Astrocyte (in vitro differentiated cells and primary cell): ENCODE measurements at places on chromosomes 13 and 19. TPM values are rescaled to one million over a fixed set of nuclear protein-coding genes. Genes with fewer than 3 reads are reported as not detected.
A peak's percentile ranks its signal among the peaks of the same experiment; 100 is the strongest.

C5AR2 gene
- total RNA-seq: not detected in 2 replicates

TMEM272 gene
- total RNA-seq: 0.05 TPM in 1 of 2 replicates, not detected in the other

CNFN gene
- 0.61 and 2.5 TPM in 2 replicates for total RNA-seq

TEKTIP1 gene
- total RNA-seq: 0.68 TPM in 1 of 2 replicates, not detected in the other

CYP2F1 gene
- not detected in 2 replicates for total RNA-seq

APOC4 gene
- total RNA-seq: not detected in 2 replicates

DNA sequence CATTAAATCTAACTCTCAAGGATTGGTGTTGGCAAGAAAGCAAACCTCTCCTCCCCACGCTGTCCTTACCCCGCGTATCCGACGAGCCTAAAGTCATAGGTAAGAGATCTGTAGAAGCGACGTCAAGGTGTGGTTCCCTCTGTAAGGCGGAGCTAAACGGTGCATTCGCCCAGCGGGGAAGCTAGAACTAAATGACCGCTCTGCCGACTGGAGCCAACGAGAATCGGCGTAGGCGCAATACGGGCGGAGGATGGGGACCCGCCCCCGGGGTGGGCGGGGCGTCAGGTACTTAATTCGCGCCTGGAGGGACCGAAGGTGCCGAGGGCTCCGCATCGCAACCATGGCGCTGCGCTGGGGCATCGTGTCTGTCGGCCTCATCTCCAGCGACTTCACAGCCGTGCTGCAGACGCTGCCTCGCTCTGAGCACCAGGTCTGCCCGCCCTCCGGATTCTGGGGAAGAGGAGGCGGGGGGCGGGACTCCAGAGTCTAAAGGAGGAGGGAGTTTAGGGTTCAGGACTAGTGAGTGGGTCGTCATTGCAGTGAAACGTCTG lies at the start of gene DHDH:
Gene DHDH, plus strand, starts transcription at position 318 of the 551 bp plus-strand sequence. Its CDS starts 23 bp downstream, at position 341.
- DNase-seq: peak; percentile 47

- DNase-seq: no peak
These were observed 197.6 kb downstream of the DNAJC15 start for GRCh38 chr13:43220873-43221595.

GRCh38 chr13:76692346-76692745 lies 193.9 kb downstream of the KCTD12 start:
- no peak for DNase-seq

- peak; percentile 56 for DNase-seq
These were observed 9.5 kb downstream of the B3GLCT start for GRCh38 chr13:31209172-31209840.

- no peak for DNase-seq
These were observed 7.1 kb downstream of the UBE2S start for GRCh38 chr19:55400281-55401087.

DNA sequence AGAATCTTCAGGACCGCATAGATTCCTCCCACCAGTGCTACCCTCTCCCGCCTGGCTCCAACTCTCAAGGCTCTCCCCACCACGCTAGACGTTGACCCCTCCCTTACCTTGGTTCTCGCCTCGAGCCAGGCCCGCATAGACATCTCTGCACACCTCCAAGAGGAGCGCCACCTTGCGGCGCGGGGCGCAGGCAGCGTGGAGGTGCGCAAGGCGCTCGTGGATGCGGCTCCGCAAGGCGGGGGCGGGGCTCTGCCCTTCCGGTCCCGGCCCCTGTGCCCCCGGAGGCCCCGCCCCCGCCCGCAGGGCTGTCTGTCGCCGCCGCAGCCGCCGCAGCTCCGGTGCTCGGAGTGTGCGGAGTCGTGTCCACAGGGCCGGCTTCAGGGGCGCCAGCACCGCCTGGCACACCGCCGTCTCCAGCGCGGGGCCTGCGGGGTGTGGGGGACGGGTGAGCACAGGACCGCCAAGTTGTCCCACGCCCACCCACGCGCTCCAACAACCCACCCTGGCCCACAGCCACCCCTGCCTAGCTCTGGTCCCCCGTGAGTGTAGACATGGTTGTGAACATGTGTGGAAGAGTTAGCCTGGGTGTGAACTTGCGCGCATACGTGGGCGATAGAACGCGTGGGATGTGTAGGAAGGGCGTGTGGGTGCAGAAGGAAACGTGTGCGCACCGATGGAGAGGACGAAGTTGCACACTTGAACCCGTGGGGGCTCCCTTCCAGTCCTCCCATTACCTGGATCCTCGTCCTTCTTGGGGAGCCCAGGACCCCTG lies 8.1 kb downstream of the RINL start:
- no peak for DNase-seq

- peak; percentile 4 for DNase-seq
These were observed 61.7 kb downstream of the COLGALT1 start for GRCh38 chr19:17616961-17617806.

DNA sequence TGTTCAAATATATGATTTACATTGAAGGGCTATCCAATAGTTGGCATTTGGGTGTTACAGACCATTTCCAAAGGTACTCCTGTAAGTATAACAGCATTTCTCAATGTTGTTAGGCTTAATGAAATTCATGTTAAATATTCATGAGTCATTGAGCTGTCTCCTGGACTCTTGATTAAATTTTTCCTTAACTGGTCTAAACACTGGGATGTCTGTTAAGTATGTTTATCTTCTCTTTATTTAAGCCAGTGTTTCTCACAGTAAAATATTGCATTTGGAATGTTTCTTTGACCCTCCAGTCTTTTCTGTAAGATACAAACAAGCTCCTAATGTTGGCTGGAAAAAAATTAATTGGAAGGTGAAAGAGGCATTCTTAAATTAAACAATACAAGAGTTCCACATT lies 402.5 kb upstream of the HTR2A start:
- peak; percentile 58 for DNase-seq

GRCh38 chr13:50617134-50617721 lies 226.3 kb downstream of the DLEU7 start:
- peak; percentile 77 for DNase-seq

GRCh38 chr13:88345171-88345847 lies 674.1 kb downstream of the SLITRK5 start:
- DNase-seq: no peak

DNA sequence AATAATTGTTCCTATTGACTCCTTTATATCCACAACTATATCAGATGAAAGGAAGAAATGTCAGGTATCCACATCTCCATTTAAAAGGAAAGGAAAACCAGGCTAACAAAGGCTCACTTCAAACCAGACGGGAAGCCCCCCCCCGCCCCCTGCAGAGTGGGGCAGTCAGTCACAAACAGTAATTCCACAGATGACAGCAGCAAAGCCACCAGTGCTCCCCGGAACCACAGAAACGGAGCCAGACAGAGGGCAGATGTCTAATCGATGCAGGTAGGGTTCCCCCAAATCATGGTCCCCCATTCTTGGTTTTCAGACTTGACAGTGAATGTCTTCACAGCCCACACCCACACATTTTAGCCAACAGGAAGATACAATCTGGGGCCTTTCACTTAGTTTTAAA lies 100.8 kb downstream of the STK24 start:
- no peak for DNase-seq

DNA sequence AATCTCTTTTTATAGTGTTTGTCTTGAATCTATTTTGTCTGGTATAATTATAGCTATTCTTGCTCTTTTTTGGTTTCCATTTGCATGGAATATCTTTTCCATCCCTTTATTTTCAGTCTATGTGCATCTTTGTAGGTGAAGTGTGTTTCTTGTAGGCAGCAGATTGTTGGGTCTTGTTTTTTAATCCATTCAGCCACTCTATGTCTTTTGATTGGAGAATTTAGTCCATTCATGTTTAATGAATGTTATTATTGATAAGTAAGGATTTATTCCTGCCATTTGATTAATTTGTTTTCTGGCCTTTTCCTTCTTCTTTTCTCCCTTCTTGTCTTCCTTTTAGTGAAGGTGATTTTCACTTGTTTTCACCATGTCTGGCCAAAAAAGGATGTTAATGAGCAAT lies 11.7 kb upstream of the ZDHHC20 start:
- no peak for DNase-seq

DNA sequence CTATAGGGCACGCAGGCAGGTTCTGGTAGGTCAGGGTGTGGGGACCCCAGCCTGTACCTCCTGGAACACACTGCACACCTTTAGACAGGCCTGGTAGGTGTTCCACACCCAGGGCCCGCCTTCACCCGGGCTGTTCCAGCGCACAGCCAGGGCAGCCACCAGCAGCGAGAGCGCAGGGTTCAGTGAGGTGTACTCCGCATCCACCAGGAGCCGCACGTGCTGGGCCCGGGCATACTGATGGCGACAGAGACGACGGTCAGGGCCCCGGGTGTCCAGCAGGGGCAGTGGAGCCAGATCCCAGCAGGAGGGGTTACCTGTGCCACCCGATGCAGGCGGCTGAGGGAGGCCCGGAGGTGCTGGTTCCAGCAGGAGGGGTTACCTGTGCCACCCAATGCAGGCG lies 6.0 kb downstream of the PRODH2 start:
- no peak for DNase-seq

DNA sequence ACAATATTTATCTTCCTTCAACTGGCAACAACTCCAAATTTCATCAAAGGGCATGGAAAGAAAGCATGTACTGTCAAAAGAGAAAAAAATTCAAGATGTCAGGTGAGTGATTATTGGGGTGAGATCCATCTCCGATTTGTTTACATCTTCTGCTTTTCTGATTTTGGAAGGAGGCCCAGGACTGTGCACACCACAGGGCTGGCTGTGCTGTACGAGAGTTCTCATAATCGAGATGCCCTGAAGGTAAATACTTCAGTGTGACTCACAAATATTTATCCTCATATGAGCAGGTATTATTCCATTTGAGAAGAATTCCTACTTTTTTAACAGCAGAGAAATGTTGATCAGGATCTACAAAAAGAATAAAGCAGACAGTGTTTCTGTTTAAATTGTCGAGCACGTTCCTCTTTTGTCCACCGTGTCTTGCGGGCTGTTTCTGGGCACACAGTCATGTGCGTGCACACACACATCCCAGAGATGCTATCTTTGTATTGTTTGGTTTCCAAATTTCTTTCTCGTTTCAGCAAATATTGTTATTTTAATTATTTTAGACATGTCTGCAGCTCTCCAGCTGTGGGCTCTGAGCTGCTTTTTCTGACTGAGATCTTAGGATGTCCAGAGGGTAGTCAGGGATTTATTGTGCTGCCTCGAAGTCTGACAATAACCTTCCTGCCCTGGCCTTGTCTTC lies 103.8 kb downstream of the KL start:
- peak; percentile 73 for DNase-seq

DNA sequence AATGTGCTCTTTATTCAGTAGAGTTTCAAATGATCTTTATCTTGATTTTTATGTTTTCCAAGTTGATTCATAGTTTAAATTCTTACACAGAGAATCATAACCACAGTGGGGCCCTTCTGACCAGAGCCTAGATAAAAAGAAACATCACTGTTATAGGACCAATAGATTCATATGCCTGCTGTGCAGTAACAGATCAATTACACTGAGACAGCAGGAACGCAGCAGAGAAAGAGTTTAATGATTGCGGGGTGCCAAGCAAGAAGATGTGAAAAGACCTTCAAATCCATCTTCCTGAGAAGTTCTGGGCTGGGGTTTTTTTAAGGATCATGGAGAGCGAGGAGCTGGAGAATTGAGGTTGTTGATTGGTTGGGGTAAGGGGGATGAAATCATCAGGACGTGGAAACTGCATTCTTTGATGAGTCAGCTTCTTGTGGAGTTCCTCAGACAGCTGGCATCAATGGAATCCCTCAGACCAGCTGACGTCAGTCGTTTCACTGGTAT lies 346.6 kb downstream of the TBC1D4 start:
- DNase-seq: peak; percentile 99
